ENCODE measurements at places on chromosomes 3 and 15.

- no peak for DNase-seq
Observed at GRCh38 chr3:111828530-111828929, 30.5 kb upstream of the PHLDB2 start.

GRCh38 chr3:77236118-77236517 is 196.2 kb downstream of the ROBO2 start:
- DNase-seq = no peak

- DNase-seq = no peak
Observed at GRCh38 chr3:71968544-71968943, 183.6 kb upstream of the PROK2 start.

DNA sequence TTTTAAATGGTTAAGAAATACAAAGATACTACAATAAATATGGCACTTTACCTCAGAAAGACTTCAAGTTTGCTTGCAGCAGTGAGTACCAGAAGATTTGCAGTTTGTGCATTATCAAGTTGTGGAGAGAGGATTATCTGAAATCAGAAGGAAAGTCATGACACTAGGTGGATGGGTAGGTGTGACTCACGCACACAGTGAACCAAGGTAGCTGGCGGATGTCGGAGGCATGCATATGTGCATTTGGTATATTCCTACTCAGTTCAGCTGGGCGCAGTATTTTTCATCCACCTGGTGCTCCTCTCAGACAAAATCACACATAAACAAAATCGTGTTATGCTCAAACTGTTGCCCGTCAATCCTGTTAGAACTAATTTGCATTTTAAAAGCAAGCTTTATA is 351.0 kb downstream of the IGSF11 start:
- DNase-seq = no peak

- DNase-seq = no peak
Observed at GRCh38 chr3:5756443-5756842, 568.9 kb downstream of the EDEM1 start.

- DNase-seq = no peak
Observed at GRCh38 chr3:50010959-50011358, 71.0 kb downstream of the RBM6 start.
